ENCODE measurements at places on chromosomes 16 and 17.

DNA sequence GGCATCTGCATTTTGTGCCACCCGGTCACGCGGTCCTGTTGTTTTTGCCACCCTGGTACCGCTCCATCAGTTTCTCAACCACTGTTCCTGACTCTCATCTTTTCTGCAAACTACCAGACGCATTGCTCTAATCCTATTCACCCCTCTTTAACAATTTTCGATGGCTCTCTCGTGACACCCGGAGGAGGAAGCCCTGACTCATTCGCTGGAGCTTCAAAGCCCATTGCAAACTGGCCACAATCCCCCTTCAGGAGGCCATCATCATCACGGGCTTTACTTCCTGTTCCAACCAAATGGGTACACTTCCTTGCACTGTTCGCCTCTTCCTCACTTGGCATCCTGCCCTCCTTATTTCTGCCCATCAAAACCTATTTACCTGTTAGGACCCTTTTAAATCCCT, 155.3 kb downstream of the RGS9 start:
- no peak for DNase-seq

- DNase-seq = no peak
Measured at GRCh38 chr17:1398028-1398427, 2.0 kb downstream of the YWHAE start.

DNA sequence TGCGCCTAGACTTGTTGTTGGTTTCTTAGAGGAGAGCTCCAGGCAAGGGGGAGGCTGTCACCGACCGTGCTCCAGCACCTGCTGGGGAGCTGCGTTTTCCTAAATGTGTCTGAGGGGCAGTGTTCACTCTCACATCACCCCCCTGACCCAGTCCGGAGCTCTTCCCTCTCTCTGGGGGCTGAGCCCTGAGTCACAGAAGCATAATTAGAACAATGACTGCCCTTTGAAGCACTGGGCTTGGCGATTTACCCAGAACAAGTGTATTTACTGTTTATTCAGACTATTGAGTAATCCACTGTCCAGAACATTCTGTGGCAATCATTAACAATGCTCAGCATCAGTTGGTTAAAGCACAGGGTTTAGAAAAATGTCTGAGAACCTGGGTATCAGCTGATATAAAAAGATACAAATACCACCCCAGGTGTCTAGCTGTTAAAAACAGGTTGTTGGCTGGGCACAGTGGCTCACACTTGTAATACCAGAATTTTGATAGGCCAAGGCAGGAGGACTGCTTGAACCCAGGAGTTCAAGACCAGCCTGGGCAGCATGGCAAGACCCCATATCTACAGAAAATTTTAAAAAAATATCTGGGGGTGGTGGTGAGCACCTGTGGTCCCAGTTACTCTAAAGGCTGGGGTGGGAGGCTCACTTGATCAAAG, 8.1 kb downstream of the CES4A start:
- peak; percentile 36 for DNase-seq

- no peak for DNase-seq
Measured at GRCh38 chr16:75566758-75567255, 628 bp downstream of the GABARAPL2 start.

GRCh38 chr17:34118564-34118963, 136.5 kb upstream of the CCL2 start:
- no peak for DNase-seq

- no peak for DNase-seq
Measured at GRCh38 chr17:60398227-60398959, 6.5 kb upstream of the USP32 start.

- DNase-seq = no peak
Measured at GRCh38 chr17:55411463-55411855, 10.2 kb downstream of the MMD start.

- DNase-seq = no peak
Measured at GRCh38 chr16:51172368-51172767, 21.3 kb upstream of the SALL1 start.

DNA sequence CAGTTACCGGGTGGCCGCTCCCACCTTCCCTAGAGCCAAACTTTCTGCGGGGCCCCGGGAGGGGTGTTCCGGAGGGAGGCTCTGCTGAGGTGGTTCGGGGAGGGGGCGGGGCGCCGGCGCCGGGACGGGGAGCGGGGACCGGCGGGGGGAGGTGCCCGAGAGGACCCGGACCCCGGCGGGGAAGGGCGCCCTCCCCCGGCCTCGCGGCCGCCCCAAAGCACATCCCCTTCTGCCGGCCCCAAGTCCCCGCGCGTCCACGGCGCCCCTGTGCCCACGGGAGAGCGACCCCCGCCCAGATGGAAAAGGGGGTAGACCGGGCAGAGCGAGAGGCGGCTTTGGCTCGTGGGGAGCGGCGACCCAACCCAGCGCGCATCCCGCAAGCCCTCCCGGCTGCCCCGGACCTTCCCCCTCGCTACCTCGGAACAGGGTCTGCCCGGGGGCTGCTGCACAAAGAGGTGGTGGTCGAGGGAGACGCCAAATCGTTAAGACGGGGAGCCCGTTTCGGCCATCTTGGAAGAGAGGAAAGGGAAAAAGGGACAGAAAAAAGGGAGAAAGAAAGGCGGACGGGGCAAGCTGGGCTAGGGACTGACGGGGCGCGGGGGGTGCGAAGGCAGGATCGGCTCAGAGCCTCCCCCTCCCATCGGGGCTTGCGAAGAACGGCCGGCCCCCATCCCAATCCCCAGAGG, 530 bp downstream of the PCGF2 start:
- DNase-seq = no peak

GRCh38 chr16:19309178-19309577, 23.6 kb downstream of the CLEC19A start:
- no peak for DNase-seq

DNA sequence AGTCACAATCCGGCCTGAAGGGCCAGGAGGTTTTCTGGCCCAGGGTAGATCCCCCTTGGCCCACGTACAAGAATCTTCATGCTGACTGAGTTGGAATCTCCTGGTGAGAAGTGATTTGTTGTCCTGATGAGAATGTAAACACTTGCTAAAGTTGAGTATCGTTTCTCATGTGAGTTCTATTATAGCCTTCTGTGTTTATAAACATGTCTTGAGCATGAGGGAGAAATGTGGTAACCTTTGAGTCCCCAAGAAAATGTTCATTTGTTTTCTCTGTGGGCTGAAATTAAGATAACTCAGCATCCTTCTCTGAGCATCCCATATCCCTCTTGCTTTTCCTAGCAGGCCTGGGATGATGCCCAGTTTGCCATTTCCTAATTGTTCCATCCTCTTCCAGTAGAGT, 204.8 kb downstream of the FTO start:
- no peak for DNase-seq

GRCh38 chr17:17141860-17142552, 64.1 kb downstream of the PLD6 start:
- no peak for DNase-seq

DNA sequence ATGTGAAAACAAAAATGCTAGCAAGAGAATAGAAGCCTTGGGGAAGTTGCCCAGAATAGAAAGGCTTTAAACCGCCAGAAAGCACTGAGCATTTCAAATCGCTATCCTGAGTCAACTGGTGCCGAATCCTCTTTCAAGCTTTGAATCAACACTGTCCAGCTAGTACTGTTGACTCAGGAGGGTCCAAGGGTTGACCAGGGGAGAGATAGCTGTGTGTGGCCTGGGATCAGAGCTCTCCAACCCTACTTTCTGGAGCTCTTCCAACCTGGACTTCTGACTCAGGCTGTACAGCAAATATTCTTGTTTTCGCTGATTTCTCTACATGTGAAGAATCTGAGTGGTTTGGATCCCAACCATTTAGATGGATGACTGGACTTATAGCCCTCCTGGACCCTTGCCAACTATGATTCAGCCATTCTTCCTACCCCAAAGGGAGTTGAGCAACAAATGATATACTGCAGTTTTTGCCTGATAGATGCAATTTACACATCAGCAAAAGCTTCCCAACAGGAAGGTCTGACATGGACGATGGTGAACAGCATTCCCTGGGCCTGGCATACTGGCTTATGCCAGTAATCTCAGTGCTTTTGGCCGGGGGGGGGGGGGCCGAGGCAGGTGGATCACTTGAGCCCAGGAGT, 154.0 kb upstream of the SDK2 start:
- peak; percentile 50 for DNase-seq

DNA sequence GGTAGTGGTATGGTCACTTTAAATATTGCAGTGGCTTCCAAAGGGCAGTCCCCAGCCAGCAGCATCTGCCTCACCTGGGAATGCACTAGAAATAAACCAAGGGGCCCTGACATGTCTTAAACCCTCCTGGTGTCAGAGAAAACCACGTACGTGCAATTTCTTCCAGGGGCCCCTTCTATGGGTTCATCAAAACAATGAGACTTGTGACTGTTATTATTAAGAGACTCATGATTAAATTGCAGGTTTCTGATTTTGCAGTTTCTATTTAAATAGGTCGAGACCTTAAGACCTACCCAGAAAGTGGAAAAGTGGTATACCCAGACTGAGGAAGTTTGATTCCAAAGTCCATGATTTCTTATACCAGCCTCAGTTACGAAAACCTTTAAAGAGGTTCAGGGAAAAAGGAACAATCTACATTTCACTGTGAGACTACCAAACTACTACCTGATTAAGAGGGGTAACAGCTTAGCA, 746 bp upstream of the POLG2 start:
- DNase-seq = no peak

DNA sequence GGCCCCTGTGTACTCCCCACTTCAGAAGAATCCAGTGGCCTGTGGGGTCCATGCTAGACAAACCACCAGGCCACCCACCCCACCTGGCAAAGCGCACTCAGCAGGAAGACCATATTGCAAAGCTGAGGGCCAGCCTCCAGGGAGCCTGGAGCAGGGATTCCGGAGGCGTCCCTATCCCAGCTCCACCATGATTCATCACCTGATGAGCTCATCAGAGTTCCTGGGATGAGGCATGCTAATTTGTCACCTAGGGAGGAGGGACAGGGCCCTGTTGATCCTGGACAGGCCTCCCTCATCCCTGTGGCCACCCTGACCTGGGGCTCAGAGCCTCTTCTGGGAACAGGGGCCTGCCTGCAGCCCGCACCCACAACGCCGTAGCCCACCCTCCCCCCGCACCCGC, 131.6 kb upstream of the PLCG2 start:
- DNase-seq = no peak
